Sigmoid colon (tissue), 7 donors: ENCODE measurements at places on chromosomes 11 and 22. TPM values are rescaled to one million over a fixed set of nuclear protein-coding genes. Genes with fewer than 3 reads are reported as not detected.

CRYBB2 gene
- total RNA-seq = not detected

APOBEC3A gene
- total RNA-seq = not detected

DNA sequence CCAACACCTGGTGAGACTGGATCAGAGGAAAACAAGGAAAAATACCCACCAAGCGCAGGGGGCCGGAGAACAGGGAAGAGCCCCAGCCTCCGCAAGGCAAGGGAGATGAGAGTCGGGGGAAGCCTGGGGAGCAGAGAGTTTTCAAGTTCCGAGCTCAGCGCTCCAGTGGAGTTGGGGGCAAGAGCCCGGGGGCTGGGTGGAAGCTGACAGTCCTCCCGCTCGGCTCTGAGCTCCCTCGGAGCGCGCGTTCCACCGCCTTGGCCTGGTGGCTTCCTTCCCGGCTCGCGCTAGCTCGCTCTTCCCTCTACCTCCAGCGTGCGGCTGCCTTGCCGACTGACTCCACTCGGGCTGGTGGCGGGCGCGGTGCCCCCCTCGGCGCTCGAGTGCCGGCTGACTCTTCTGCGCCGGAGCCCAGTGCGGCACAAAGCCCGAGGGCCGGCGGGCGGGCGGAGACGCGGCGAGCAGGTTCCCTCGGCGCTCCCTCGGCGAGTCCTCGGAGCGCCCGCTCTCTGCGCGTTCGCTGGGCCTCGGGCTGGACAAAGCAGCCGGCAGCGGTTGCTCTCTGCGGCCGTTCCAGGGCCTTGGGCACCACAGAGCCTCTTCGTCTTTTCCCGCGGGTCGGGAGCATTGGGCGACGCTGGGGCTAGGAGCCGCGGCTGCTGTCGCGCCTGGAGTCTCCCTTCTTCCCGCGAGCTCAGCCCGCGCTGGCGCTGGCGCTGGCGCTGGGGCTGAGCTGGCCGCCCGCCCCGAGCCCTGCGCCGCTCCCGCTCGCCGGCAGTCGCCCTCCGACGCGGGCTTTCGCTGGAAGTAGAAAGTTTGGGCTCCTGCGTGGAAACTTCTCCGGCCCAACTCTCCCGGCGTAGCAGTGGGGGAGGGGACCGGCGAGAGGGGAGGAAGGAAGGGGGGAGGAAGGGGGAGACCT lies 1.0 kb downstream of the PAX6 start:
- H3K27ac ChIP-seq = no peak overlapping the region
- DNase-seq = peak; percentile 61
- no peaks in the 10 kb centered on the region for H3K36me3 ChIP-seq

DNA sequence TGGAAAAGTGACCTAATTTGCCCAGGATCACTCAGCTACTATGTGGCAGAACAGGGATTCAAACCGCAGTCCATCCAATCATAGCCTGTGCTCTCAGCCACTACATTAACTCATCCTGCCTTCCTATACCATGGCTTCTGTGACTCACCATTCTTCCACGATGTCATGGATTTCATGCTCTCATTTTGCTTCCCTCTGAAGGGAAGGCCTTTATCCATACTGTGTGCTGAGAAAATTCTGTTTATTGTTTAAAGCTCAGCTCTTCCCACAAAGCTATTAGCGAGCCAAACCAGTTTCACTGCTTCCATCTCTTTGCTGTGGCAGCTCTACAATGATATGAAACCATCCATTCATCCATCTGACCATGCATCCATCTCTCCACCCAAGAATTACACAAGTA lies 289.9 kb downstream of the TENM4 start:
- no peak for DNase-seq
- no peaks in the 10 kb centered on the region for H3K4me1 ChIP-seq
- no peak overlapping the region for H3K4me3 ChIP-seq
- no peaks in the 10 kb centered on the region for H3K27me3 ChIP-seq

- H3K4me1 ChIP-seq = no peaks in the 10 kb centered on the region
- no peaks in the 10 kb centered on the region for H3K27me3 ChIP-seq
- no peak overlapping the region for H3K4me3 ChIP-seq
Observed at GRCh38 chr22:46661221-46661851, 41.1 kb downstream of the GRAMD4 start.

DNA sequence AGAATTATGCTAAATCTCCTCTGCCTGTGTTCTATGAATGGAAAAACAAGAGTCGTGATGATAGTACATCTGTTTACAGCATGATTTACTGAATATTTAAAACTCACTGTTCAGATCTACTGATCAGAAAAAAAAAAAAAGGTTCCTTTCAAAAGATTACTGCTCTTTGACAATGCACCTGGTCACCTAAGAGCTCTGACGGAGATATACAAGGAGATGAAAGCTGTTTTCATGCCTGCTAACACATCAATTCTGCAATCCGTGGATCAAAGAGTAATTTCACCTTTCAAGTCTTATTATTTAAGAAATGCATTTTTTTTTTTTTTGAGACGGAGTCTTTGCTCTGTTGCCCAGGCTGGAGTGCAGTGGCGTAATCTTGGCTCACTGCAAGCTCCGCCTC lies 30.7 kb downstream of the CLTCL1 start:
- DNase-seq = no peak
- no peak overlapping the region for H3K4me3 ChIP-seq
- no peak overlapping the region for H3K27ac ChIP-seq
- H3K4me1 ChIP-seq = no peaks in the 10 kb centered on the region
- H3K36me3 ChIP-seq = no peaks in the 10 kb centered on the region

- H3K27me3 ChIP-seq = no peaks in the 10 kb centered on the region
- H3K36me3 ChIP-seq = peaks cover 32% of the 10 kb centered on the region
- H3K4me3 ChIP-seq = no peak overlapping the region
- peaks cover 24% of the 10 kb centered on the region for H3K4me1 ChIP-seq
- H3K27ac ChIP-seq = no peak overlapping the region
Observed at GRCh38 chr11:119108857-119109221, 1.7 kb downstream of the C2CD2L start.

GRCh38 chr11:22467248-22467647 lies 129.1 kb downstream of the SLC17A6 start:
- no peak overlapping the region for H3K4me3 ChIP-seq
- no peaks in the 10 kb centered on the region for H3K27me3 ChIP-seq
- no peak overlapping the region for H3K27ac ChIP-seq

- H3K27ac ChIP-seq = no peak overlapping the region
- no peaks in the 10 kb centered on the region for H3K36me3 ChIP-seq
- no peaks in the 10 kb centered on the region for H3K27me3 ChIP-seq
- no peak overlapping the region for H3K4me3 ChIP-seq
- peaks cover 8% of the 10 kb centered on the region for H3K4me1 ChIP-seq
Observed at GRCh38 chr11:112348480-112349029, 87.9 kb upstream of the PLET1 start.

GRCh38 chr11:88326099-88326498 lies 11.4 kb downstream of the CTSC start:
- no peaks in the 10 kb centered on the region for H3K27me3 ChIP-seq
- H3K4me1 ChIP-seq = peaks cover 4% of the 10 kb centered on the region
- no peak overlapping the region for H3K27ac ChIP-seq
- no peak overlapping the region for H3K4me3 ChIP-seq
- no peaks in the 10 kb centered on the region for H3K36me3 ChIP-seq
